ENCODE measurements at places on chromosomes 3 and 15. TPM values are rescaled to one million over a fixed set of nuclear protein-coding genes. Genes with fewer than 3 reads are reported as not detected.

MCF2L2 gene
- under 0.01 TPM for total RNA-seq

ADCY5 gene
- total RNA-seq = 0.51 TPM

RTP3 gene
- total RNA-seq = not detected

CSPG4 gene
- total RNA-seq = 109 TPM

RFTN1 gene
- 26.7 TPM for total RNA-seq

LRTM1 gene
- not detected for total RNA-seq

FSIP1 gene
- total RNA-seq = 3.9 TPM

QRICH1 gene
- 59.0 TPM for total RNA-seq

BCHE gene
- 29.0 TPM for total RNA-seq

TRH gene
- total RNA-seq = not detected

RTP1 gene
- total RNA-seq = not detected

MYRIP gene
- under 0.01 TPM for total RNA-seq

THPO gene
- 0.51 TPM for total RNA-seq

ACOX2 gene
- 20.5 TPM for total RNA-seq

GOLGA6L4 gene
- 1.5 TPM for total RNA-seq

LRRC2 gene
- total RNA-seq = 0.77 TPM

CHRNA7 gene
- 0.26 TPM for total RNA-seq

THAP10 gene
- 2.3 TPM for total RNA-seq

LACTB gene
- 22.6 TPM for total RNA-seq

PRTG gene
- 4.0 TPM for total RNA-seq

Data from fibroblast of lung (primary cell).